ENCODE measurements at places on chromosomes 3 and 15. TPM values are rescaled to one million over a fixed set of nuclear protein-coding genes. Genes with fewer than 3 reads are reported as not detected.

LRRN1 gene
- total RNA-seq: 0.22 TPM

CX3CR1 gene
- 2.1 TPM for total RNA-seq

SKOR1 gene
- total RNA-seq: not detected

HDC gene
- 0.46 TPM for total RNA-seq

All from heart left ventricle (tissue), 16 donors.